Activated T-cell treated with anti-CD3 and anti-CD28 coated beads, Interleukin-2, amount 50 U/mL, for 1 hour (primary cell): ENCODE measurements at places on chromosomes 2 and 18.
A peak's percentile ranks its signal among the peaks of the same experiment; 100 is the strongest.

GRCh38 chr18:59628995-59629394, 68.2 kb downstream of the CCBE1 start:
- no peak for DNase-seq

DNA sequence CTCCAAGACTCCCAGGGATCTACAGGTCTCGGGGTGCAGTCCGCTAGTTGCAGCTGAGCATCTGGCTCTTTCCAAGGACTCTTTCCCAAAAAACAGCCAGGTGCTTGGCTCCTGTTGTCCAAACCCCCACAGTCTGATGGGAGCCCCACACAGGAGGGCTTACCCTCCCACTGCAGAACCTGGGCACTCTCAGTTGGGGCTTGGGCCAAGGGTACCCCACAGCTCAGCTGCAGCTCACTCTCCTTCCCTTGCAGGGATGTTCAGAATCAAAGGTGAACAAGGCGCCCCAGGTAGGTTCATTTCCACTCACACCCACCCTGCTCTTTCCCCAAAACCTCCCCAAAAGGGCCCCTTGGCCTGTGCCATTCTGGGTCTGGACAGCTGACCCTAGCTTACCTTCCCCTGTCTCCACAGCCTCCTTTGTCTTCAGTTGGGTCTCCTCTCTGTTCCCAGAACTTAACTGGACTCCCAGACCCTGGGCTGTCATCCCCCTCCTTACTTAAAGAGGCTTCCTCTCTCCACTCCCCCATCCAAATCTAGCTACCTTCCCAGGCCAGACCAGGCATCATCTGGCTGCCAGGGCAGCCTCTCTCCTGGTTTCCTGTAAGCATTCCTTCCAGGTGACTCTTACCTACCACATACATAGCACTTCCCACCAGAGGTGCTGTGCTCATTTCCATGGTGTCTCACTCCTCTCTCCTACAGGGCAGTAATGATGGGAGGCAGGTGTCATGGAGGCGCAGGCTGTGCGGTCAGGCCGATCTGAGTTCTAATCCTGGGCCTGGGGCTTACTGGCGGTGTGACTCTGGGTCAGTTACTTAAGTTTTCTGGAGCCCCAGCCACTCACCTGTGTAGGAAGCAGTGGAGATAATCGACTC, 29.5 kb downstream of the MARCO start:
- DNase-seq = no peak

- no peak for DNase-seq
Observed at GRCh38 chr2:237732070-237732469, 66.5 kb upstream of the RBM44 start.

- peak; percentile 69 for DNase-seq
Observed at GRCh38 chr2:85413592-85414420, 3.6 kb upstream of the CAPG start.

GRCh38 chr18:55152801-55153200, 193.5 kb upstream of the CCDC68 start:
- no peak for DNase-seq

GRCh38 chr2:237626813-237627440, 460 bp upstream of the LRRFIP1 start:
- no peak for DNase-seq

DNA sequence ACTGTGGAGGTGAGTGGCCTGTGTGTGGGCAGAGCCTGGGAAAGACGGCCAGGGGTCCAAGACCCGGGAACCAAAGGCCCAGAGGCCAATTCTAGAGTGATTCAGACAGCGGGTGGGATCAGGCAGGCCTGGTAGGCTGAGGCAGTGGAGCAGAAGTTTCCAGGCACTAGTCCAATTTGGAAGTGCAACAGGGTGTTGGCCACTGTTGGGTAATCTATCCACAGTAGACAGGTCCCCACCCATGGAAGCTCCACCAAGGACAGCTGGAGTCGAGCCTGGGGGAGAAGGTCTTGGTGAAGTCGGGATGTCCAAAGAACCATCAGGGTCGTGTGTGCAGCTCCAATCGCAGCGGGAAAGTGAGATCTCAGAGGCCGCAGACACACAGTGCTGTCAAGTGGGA, 125.8 kb upstream of the COPS8 start:
- DNase-seq = no peak

DNA sequence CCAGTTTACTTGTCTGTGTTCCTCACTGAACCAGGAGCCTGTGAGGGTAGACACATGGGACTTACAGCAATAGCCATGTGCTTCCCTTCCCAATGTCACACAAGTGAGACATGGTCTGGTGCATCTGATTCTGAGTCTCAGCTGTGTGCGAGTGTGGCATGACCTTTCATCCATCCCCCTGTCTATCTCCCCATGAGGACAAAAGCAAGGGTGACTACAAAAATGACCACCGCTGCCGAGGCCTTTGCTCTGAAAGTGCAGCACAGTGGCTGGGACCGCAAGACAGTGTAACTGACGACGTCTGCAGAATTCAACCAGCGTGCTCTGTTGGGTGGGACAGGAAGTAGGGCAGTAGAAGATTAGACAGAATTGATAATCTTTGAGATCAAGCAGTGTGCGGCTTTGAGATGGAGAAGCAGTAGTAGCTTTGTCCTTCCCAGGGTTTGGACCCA, 50.5 kb downstream of the RAB31 start:
- DNase-seq = no peak

- no peak for DNase-seq
Observed at GRCh38 chr2:119389615-119390306, 23.0 kb downstream of the DBI start.

GRCh38 chr2:10360850-10361588, 58.3 kb downstream of the HPCAL1 start:
- no peak for DNase-seq

GRCh38 chr18:35716169-35716831, 134.8 kb downstream of the GALNT1 start:
- DNase-seq = no peak

DNA sequence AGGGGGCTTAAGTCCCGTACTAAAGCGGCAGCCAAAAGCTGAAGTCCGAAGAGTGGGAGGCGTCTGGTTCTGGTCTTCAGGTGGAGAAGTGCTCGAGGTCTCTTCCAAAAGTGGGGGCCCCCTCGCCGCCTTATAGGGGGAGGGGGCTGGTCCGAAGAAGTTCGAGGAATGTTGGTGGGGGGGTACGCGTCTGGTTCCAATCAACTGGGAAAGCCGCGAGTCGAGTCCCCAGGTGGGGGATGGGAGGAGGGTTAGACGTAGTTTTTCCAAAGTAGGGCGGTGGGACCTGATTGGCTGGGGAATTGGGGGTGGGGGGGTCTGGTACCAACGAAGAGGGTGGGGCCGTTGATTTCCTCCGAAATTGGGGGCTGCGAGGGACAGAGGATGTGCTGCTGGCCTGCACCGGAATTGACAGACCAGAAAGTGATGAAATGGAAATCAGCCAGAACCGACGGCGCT, 594 bp downstream of the ITM2C start:
- no peak for DNase-seq

GRCh38 chr2:217277646-217278398, 418.0 kb upstream of the TNP1 start:
- no peak for DNase-seq

DNA sequence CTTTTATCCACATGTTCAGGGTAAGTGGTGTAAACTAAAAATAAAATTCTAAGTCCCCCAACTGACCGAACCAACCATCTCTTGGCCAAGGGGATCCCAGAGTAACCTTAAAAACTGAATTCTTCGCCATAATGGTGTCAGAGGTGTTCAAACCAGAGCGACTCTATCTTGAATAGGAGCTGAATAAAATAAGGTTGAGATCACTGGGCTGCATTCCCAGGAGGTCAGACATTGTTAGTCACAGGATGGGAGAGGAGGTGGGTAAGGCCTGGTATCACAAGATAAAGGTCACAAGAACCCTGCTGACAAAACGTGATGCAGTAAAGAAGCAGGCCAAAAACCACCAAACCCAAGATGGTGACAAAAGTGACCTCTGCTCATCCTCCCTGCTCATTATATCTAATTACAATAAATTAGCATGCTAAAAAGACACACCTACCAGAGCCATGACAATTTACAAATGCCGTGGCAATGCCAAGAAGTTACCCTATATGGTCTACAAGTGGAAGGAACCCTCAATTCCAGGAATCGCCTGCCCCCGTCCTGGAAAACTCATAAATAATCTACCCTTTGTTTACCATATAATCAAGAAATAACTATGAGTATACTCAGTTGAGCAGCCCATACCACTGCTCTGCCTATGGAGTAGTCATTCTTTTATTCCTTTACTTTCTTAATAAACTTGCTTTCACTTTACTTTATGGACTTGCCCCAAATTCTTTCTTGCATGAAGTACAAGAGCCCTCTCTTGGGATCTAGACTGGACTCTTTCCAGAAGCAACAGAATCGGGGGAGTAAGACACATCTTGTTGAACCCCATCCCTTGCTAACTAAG, 302.4 kb downstream of the STK39 start:
- no peak for DNase-seq

DNA sequence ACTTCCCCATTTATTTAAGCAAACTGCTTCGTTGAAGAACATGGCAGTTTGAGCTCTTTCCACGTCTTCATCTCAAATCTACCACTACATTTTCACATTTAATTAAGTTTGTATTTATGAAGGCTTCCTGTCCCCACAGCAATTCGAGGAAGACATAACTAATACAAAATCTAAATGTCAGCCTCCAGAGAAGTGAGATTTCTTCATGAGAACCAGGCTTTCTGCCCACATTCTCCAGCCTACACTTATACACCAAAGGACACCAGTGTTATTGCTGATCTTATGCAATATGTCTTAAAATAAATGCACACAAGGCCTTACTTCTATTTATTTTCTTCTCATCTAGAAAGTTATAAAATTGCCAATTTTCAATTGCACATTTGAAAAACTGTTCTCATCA, 1209.3 kb upstream of the FAM98A start:
- DNase-seq = no peak

GRCh38 chr18:46336278-46337111, 232.3 kb downstream of the HAUS1 start:
- no peak for DNase-seq
